Upper lobe of right lung (tissue), 1 donor: ENCODE measurements at places on chromosomes 2 and 18. TPM values are rescaled to one million over a fixed set of nuclear protein-coding genes. Genes with fewer than 3 reads are reported as not detected.

DNA sequence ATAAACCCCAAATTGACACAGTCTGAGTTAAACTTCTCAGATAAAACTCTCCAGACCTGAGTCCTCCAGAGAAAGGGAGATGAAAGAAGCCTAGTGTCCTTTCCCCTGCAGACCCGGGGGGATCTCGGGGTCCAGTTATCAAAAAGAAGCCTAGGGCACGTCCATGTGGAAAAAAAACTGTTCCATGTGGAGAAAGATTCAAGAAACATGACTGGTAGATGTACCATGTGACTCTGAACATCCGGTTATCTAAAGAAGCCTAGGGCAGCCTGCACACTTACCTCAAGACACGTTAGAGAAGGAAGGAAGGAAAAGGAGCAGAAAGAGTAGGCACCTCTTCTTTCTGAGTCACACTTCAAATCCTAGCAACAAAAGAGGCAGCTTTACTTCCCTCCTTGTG is 421.0 kb downstream of the LRATD1 start:
- no peak overlapping the region for H3K4me3 ChIP-seq
- no peak for DNase-seq
- H3K27me3 ChIP-seq = no peaks in the 10 kb centered on the region
- H3K27ac ChIP-seq = no peak overlapping the region
- H3K36me3 ChIP-seq = no peaks in the 10 kb centered on the region
- H3K4me1 ChIP-seq = no peaks in the 10 kb centered on the region

DNA sequence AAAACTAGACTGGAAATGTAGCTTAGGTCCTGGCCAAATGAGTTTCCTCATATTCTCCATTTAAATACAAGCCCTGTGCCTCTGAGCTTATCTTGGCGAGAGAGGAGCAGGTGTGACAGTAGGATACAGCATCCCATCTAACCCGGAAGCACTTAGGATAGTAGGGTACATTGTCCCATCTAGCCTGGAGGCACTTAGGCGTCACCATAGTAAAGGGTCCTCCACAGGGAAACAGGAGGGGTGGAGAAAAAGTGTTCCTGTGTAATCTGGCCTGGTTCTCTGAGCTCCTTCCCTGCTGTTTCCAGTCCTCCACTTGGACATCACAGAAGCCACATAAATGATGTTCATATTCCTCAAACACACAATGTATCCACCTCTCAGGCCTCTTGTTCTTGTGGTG is 301.4 kb downstream of the GALR1 start:
- H3K4me3 ChIP-seq = no peak overlapping the region
- H3K27me3 ChIP-seq = no peaks in the 10 kb centered on the region
- no peak for DNase-seq

DNA sequence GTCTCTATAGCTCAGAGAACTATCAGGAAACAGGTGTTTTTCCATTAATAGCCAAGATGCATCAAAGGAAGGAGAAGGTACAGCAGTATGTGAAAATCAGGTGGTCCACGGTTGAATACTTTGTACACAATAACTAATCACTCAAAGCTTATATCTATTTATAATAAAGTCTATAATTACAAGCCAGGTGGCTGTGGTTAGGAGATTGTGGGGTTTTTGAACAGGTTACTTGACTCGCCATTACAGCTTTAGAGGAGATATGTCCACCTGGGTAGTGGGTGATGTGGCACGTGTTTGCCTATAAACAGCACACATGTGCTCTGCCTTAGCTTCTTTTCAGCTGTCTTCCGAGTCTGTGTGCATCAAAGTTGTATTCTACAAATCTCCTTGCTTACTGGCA is 892.2 kb upstream of the ZEB2 start:
- no peaks in the 10 kb centered on the region for H3K36me3 ChIP-seq
- no peak overlapping the region for H3K27ac ChIP-seq
- H3K4me1 ChIP-seq = no peaks in the 10 kb centered on the region
- DNase-seq = no peak
- no peaks in the 10 kb centered on the region for H3K27me3 ChIP-seq

DNA sequence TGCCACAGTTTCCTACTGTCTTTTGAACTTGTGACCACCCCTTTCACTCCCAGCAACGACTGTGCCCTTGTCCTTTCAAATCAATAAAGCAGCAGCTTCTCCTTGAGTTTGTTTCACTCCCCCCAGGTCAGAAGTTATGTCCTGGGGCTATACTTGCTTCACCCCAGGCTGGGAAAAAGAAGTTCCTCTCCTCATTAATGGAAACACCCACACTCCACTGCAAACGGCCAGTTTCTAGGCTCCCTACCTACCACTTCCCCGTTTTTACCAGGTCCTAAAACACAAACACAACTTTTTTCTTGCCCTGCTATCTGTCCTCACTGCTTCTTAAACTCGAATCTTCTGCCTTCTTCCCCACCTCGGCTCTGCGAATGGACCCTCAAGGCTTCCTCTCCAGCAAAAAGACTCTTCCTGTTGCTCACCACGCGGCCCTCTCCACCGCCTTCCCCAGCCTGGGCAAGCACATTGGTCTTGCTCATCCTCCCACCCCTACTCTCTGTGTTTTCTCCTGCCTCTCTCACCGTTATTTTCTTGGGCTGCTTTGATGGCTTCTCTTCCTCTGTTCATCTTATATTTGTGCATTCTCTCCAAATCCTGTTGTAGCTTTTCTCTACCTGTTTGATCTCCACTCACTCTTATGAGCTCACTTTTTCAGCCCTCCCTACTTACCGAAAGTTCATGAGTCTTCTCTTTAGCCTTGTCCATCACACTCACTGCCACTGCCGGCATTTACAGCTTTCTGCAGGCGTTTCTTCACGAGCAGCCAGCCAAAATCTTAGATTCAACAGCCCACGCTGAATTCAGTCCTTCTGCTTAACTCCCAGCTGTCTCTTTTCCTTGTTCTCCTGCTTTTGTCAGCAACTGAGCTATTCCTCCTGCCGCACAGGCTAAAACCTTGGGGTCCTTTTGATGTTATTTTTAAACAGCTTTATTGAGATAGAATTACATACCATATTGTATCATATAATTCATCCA is 7.0 kb upstream of the SP5 start:
- H3K4me1 ChIP-seq = no peaks in the 10 kb centered on the region
- H3K4me3 ChIP-seq = no peak overlapping the region
- no peaks in the 10 kb centered on the region for H3K36me3 ChIP-seq
- peaks cover 45% of the 10 kb centered on the region for H3K27me3 ChIP-seq
- no peak overlapping the region for H3K27ac ChIP-seq
- DNase-seq = no peak

DNA sequence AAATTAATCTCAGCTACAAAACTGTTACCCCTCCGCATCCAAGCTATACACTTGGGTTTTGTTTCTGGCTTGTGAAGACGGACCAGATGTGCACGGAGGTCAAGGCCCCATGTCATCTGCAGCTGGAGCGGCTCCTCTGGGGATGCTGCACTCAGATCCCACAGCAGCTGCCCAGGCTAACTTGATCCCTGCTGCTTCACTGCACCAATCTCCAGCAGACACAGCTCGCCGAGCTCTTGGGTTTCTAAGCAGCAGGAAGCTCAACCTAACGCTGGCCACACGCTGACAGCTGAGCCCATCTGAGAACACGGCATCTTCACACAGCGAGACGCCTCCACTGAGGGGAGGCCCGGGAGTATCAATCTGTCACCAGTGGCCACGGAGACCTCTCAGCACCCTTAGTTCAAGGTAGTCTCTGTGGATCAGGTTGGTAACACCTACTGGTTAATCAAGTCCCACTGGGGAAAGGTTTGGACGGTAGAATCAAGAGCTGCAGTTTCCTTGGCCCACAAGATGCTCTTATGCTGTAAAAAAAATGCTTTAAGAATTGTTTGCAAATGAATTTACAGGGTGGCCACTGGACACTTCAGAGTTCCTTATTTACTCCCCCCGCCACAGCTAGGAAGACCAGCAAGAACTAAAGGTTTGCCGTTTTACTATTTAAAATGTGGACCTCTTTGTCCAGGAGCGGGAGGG is 67.5 kb downstream of the EMILIN2 start:
- no peak for DNase-seq
- no peak overlapping the region for H3K4me3 ChIP-seq

DNA sequence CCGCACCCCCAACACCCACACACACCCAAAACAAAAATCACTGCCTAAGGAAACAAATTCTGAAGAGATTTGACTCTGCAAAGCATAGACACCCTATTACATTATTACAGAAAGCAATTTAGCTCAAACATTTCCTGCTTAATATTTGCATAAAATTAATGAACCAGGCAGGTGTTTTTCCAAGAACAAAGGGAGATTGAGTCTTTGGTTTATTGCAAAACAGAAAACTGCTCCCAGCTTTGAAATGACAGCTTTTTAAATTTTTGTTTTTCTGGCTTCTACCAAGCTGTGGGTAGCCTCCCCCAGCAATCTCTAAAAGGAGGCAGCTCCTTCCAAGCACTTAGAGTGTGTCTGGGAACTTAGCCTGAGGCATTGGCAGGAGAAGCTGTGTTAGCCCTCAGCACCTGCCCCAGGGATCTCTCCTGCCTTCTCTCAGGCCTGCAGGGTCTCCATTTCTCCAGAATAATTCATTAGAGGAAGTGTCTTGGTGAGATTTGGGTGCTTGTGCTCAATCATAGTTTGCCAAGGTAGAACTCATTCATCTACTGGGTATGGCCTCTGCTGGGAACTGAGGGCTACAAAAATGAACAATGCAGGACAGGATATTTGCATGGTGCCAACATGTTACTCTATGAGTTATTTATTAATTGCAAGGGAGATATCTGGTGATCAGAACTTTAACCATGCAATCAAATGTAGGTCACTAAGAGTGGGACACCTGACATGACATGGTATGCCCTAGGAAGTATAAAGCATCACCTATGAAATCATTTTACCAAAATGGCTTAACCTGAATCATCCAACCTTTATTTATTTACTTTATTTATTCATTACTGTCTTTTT is 58.7 kb downstream of the B3GNT2 start:
- DNase-seq = no peak
- H3K27ac ChIP-seq = no peak overlapping the region
- H3K27me3 ChIP-seq = no peaks in the 10 kb centered on the region
- H3K36me3 ChIP-seq = no peaks in the 10 kb centered on the region
- no peak overlapping the region for H3K4me3 ChIP-seq

- H3K27me3 ChIP-seq = no peaks in the 10 kb centered on the region
- no peaks in the 10 kb centered on the region for H3K36me3 ChIP-seq
- H3K27ac ChIP-seq = no peak overlapping the region
- H3K4me3 ChIP-seq = no peak overlapping the region
- no peak for DNase-seq
- H3K4me1 ChIP-seq = no peaks in the 10 kb centered on the region
Measured at GRCh38 chr2:17901246-17901645, 22.8 kb downstream of the KCNS3 start.

- DNase-seq = no peak
- H3K27me3 ChIP-seq = no peaks in the 10 kb centered on the region
- H3K36me3 ChIP-seq = no peaks in the 10 kb centered on the region
- peak overlapping the region; percentile 7 for H3K4me3 ChIP-seq
Measured at GRCh38 chr2:101724125-101724474, 26.6 kb downstream of the MAP4K4 start.

DNA sequence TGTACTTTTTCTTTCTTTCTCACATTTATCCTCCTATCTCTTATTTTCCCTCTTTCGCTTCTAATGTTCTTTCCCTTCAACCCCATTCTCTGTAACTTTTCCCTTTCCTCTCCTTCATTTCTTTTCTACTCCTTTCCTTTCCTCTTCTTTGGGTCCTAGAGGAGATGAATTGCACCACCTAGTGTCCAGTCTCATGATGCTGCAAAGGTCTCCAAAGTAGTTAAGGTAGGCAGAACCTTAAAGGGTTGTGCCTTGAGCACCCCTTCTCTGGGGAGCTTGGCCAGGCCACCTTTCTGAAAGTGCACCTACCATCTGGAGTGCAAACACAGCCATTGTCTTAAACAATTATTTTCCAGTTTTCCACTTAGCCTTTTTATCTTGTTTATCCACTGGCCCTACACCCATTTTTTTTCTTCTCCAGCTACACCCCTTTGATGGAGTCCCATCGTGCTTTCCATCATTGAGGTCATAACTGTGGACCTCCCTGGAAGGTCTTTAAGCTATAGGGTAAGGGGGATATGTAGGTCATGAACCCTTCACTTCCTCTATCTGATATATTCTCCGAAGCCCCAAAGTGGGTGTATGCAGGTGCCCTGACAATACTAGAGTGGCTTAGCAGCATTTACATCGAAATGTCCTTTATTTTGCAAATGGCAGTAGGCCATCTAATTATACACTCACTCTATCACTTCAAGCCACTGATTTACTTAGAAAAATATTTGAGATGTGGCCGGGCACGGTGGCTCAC is 155.9 kb downstream of the ESCO1 start:
- DNase-seq = no peak
- H3K27ac ChIP-seq = no peak overlapping the region
- no peaks in the 10 kb centered on the region for H3K4me1 ChIP-seq
- no peak overlapping the region for H3K4me3 ChIP-seq
- H3K36me3 ChIP-seq = no peaks in the 10 kb centered on the region

Gene GKN2
- 77.2 TPM for total RNA-seq

Gene GAREM1
- total RNA-seq = 11.5 TPM

Gene TOGARAM2
- 0.72 TPM for total RNA-seq

Gene GTF3C2
- 54.4 TPM for total RNA-seq
